Effector memory CD4-positive, alpha-beta T cell (primary cell): ENCODE measurements at places on chromosomes 3 and 15.

DNA sequence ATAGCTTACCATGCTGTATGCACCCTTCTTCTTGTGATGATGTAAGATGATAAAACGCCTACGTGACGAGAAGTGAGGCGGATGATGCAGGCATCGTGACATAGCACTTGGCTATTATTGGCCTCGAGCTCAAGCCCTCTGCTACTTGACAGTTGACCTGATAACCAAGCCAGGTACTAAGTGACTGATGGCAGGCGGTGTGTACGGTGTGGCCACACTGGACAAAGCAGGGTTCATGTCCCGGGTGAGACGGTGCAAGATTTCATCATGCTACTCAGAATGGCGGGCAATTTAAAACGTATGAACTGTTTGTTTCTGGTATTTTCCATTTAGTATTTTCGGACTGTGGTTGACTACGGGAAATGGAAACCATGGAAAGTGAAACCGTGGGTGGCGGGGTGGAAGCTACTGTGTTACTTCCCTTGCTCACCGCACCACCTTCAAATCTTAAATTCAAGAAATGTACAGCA lies 57.7 kb downstream of the SLC12A8 start:
- no peak for DNase-seq

GRCh38 chr3:23859012-23859743 lies 53.4 kb downstream of the UBE2E1 start:
- no peak for DNase-seq

GRCh38 chr15:101242160-101242998 lies 9.5 kb downstream of the CHSY1 start:
- DNase-seq = peak; percentile 55

GRCh38 chr15:86162641-86163040 lies 83.0 kb downstream of the AGBL1 start:
- DNase-seq = no peak

- DNase-seq = no peak
Measured at GRCh38 chr3:35598804-35599203, 40.5 kb upstream of the ARPP21 start.

DNA sequence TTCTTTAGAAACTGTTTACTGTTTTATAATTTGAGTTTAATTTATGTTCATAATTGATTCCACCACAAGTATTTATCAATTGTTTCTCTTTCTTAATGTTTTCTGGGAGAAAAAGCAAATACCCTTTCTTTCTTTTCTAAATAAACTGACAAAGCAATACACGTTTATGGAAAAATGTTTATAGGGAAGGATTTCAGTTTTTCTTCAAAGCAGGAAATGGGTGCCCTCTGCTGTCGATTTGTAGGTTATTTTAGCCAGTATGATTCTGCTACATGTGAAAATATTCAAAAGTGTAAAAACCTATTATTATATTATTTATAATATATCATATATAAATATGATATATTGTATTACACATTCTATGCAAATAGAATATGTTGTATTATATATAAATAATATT lies 921.0 kb upstream of the ROBO1 start:
- DNase-seq = no peak

DNA sequence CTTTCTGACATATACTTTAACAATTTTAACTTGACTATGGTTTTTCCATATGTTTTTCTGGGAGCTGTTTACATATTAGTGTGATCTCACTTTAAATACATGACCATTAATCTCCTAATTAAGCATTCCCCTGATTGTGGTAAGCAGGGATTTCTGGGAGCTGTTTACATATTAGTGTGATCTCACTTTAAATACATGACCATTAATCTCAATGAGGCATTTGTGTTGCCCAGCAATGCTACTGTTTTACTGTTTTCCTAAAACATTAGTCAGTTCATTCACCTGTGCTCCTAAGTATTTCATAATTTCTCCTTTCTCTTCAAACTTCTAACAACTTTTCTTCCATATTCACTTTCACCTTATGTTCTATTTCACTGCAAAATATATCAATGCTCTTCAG lies 3.6 kb upstream of the GRAMD1C start:
- no peak for DNase-seq

GRCh38 chr3:145182196-145182911 lies 978.6 kb downstream of the PLOD2 start:
- no peak for DNase-seq
